ENCODE measurements at places on chromosomes 7 and 10. TPM values are rescaled to one million over a fixed set of nuclear protein-coding genes. Genes with fewer than 3 reads are reported as not detected.

The TEX47 gene
- not detected for polyA plus RNA-seq

The C7orf57 gene
- 0.17 TPM for polyA plus RNA-seq

The USP6NL gene
- 5.0 TPM for polyA plus RNA-seq

The RNF148 gene
- not detected for polyA plus RNA-seq

The CCDC172 gene
- polyA plus RNA-seq, result not detected

The FRMD4A gene
- polyA plus RNA-seq, result 14.7 TPM

The ATP6V0A4 gene
- polyA plus RNA-seq, result 0.06 TPM
